Mucosa of gallbladder (tissue), 1 donor: ENCODE measurements at places on chromosomes 7 and 10. TPM values are rescaled to one million over a fixed set of nuclear protein-coding genes. Genes with fewer than 3 reads are reported as not detected.
A peak's percentile ranks its signal among the peaks of the same experiment; 100 is the strongest.

- no peak for DNase-seq
These were observed 115.2 kb upstream of the PCGF5 start for GRCh38 chr10:91105269-91105668.

The GATAD1 gene
- total RNA-seq = 36.5 TPM

DNA sequence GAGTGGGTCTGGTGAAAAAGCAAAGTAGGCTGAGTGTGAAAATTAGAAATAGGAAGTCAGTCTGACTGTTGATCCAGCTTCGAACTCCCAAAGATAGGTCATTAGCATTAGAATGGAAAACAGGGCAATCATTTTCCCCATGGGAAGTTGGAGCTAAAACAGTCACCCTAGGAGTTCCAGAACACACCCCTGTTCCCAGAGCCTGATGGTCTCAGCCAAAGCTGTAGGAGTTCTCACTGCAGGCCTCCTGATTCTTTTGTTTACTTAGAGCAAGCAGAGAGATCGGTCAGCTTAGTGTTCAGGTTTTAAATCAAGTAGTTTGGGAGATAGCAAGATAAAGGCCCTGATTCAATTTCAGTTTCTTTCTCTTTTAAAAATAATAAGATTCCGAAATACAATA, 28.8 kb upstream of the JCAD start:
- DNase-seq = no peak

- peak; percentile 57 for DNase-seq
These were observed 652.8 kb downstream of the KCNMA1 start for GRCh38 chr10:76984559-76985443.

The C7orf57 gene
- total RNA-seq = not detected

- DNase-seq = no peak
These were observed 32.6 kb downstream of the IKZF1 start for GRCh38 chr7:50336894-50337703.

GRCh38 chr7:135939261-135939812, 37.8 kb downstream of the MTPN start:
- no peak for DNase-seq

The GRM8 gene
- 8.0 TPM for total RNA-seq

GRCh38 chr7:77330169-77330882, 85.8 kb downstream of the GSAP start:
- DNase-seq = no peak

The ADARB2 gene
- 1.3 TPM for total RNA-seq

The DYNC1I1 gene
- 2.7 TPM for total RNA-seq

GRCh38 chr7:18177815-18178660, 150.4 kb upstream of the PRPS1L1 start:
- DNase-seq = no peak

- DNase-seq = no peak
These were observed 266.6 kb downstream of the POLR1F start for GRCh38 chr7:19442016-19442785.

The MYO3A gene
- total RNA-seq = 0.06 TPM
